Right cardiac atrium (tissue), 5 donors: ENCODE measurements at places on chromosomes 6 and 20. TPM values are rescaled to one million over a fixed set of nuclear protein-coding genes. Genes with fewer than 3 reads are reported as not detected.

DNA sequence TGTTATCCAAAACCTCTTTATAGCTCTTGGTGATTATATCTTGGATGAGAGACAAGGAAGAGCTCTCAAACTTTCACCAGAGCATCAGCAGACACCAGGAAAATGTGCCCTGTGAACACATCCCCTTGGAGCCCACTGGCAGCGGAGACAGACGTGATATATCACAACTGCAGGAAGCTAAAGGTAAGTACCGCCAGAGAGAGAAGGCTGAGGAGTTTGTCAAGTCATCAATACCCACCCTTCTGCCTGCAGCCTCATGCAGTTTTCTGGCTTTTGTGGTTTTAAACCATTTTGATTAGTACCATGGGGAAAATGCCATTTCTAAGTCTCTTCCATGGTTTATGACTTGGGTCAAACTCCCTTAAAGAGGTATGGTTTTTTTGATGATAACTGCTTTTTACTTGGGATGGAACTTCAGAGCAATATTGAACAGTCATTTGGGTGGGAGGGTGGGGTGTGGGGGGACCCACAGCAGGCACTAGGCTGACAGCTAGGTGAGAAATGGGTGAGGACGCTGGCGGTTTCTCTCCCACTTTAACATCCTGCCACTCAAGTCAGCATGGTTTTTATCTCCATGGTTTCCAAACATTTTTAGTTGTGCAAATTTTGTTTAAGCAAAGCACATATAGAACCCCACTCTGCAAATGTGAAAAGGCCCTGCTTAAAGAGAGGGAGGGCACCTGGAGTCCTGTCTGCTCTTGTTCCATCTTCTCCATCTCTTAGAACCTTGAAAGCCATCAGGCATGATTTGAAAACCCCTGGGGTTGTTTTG is 108.4 kb downstream of the SCML4 start:
- DNase-seq, result no peak

DNA sequence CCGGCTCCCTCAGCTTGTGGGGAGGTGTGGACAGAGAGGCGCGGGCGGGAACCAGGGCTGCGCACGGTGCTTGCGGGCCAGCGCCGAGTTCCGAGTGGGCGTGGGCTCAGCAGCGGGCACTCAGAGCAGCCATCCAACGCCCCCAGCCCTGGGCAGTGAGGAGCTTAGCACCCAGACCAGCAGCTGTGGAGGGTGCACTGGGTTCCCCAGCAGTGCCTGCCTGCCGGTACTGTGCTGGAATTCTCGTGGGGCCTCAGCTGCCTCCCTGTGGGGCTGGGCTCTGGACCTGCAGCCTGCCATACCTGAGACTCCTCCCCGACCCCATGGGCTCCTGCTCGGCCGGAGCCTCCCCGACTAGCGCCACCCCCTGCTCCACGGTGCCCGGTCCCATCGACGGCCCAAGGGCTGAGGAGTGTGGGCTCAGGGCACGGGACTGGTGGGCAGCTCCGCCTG is 92.7 kb downstream of the MANEA start:
- no peak for DNase-seq

DNA sequence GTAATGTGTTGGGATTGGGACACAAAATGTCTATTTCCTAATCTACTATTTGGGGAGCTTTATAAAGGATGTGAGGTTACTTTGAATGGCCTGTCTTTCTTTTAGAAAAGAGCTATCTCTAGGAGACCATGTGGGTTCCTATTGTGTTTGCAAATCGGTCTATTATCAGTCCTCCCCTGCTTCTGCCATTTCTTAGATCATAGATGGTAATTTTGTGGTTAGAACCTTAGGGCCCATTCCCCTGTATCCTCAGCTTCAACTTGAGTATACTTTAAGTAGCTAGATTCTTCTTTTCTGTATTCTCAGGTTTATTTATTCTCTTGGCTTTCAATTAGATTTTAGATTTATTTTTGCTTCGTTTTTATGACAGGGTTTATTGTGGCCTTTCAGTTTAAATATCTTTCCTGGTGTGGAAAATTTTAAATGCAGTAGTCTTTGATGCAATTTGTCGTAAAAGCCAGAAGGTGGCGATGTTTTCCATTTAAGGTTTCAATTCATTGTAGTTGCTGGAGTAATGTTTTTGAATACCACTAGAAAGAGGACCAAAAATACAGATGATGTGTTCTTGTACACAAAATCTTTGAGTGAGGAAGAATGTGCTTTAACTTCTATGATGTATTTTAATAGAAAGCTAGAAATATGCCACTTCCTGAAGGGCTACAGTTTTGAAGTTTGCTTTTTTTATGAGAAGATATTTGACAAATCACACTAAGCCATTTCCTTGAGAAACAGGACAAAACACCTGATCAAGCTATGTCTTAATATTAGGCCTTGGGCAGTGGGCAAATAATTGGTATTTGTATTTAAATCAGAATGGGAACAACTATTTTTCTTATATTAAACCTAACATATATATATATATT is 20.3 kb downstream of the TBPL1 start:
- no peak for DNase-seq

GRCh38 chr6:101770116-101770515 is 376.6 kb downstream of the GRIK2 start:
- DNase-seq, result no peak

DNA sequence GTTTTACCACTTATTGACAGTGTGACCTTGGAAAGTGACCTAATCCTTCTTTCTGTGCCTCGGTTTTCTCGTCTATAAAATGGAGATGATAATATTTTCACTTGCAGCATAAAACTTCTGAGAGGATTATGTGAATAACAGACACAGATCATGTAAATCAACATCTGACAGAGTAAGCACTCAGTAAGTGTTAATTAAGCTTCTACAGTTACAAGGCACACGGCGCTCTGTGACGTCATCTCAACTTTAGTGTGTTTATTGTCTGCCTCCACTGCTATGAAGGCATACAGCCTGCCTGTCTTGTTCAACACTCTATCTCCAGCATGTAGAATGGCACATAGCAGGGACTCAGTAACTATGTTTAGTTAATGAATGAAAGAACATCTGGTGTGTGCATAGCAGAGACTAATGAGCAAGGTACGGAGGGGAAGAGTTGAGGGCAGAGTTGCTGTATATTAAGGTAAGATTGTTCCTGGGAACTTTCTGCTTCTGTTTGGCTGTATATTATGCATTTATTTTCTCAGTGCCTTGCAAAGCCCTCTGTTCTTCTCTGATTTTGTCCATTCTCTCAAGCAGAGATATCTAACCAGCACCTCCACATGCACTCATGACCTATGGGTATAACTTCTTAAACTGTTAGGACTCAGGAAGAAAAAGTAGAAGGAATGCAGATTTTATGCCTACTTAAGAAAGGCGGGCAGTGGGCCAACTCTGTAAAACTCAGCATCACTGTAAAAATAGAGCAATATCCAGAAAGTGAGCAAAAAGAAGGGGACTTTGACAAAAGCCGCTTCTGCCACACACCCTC is 66.4 kb upstream of the STMND1 start:
- no peak for DNase-seq

DNA sequence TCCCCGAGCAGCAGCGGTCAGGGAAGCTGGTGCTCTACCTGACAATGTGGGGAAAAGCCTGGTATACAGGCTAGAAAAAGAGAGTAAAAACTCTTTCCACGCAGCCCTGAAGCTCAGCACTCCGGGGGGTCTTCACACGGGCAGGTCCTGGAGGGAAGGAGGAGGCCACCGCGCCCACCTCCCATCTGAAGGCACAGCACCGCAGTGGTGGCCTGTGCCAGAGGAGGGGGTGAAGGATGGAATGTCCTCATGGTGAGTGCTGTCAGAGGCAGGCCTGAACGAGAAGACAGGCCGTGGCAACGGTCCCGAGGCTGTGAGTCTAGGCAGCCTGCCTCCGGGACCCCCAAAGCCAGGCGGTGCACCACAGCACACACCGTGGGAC is 5.8 kb downstream of the SLC2A4RG start:
- no peak for DNase-seq

DNA sequence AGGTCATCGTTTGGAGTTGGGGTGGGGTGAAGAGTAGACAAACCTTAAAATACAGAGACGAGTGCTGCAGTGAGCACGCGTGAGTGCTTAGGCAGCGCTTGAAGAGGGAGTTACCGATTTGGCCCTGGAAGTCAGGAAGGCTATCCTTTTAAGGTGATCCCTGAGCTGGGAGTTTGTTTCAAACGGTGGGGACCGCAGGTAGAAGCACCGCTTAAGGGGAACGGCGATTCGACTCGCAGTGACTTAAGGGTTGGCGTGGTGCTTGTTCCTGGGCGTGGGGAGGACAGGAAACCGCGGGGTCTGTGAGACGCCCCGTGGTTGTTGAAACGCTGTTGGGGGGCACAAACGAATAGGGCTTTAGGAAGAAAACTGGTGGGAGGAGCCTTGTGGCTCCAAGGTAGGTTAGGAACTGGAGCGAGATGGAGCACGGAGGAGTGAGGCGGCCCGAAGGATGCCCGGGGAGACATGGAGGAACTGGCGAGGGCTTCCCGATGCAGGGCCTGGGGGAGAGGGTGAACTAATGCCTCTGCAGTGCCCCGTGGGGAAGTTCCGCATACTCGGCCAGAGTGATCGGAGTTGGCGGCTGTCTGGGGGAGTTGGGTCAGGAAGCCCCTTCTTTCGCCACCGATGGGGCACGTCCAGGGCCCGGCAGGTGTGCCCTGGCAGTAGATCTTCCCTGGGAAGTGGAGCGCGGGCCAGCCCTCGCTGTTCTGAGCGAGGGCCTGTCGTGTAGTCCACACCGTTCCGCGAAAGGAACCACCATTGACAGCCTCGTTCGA is 1.3 kb upstream of the CDYL start:
- DNase-seq, result peak; percentile 44

GRCh38 chr6:144148886-144149285 is 1.4 kb upstream of the STX11 start:
- no peak for DNase-seq

- DNase-seq, result no peak
Measured at GRCh38 chr6:4860387-4860786, 84.2 kb downstream of the CDYL start.

DNA sequence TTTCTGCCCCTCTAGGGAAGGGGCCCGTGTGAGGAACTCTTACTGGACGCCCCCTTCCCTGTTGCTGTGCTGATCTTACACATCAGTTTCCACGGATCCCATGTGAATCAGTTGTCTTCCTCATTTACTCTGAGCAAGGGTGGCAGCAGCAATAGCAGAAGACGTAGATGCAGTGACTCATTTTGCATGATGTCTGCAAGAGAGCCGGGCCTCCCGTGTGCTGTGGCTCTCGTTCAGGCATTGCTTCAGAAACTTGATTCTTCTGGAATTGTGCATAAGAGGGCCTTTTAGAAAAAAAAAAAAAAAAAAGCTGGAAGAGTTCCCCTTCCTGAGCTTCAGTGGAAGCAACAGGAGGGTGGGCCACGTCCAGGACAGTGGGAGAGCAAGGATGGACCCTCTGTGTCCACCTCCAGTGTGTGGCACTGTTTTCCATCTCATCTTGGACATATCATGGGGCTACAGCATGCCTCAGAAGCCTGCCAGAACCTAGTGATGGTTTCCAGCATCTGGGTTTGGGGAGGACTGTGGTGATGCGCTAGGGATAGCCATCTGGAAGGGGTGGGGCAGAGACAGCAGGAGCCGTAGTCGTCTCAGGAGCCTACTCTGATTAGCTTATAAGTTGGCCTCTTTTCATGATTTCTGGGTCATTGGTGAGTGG is 62.1 kb downstream of the FOXO3 start:
- DNase-seq, result peak; percentile 70

GRCh38 chr6:151100326-151100725 is 139.4 kb upstream of the AKAP12 start:
- no peak for DNase-seq

- DNase-seq, result no peak
Measured at GRCh38 chr6:43952746-43953145, 174.5 kb downstream of the MRPL14 start.

DNA sequence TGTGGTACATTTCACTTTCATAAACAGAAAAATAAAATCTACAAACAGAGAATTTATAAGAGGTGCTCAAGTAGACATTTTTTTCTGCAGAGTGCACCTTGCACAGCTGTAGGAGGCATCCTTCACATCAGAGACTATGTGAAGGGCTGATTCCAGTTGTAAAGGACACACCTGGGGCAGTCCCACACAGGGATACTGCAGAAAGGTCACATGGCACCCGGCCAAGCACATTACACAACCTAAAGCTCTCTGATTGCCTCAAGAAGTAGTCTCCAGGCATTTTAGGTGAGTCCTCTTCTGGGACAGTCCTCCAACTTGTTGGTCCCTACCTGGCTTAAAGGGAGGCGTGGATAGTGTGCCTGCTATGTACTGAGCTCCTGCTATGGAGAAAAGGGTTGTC is 502.9 kb upstream of the NOX3 start:
- DNase-seq, result no peak

GRCh38 chr20:37627060-37627766 is 66.6 kb upstream of the CTNNBL1 start:
- peak; percentile 81 for DNase-seq

- no peak for DNase-seq
Measured at GRCh38 chr6:137697267-137697938, 169.7 kb upstream of the TNFAIP3 start.

DNA sequence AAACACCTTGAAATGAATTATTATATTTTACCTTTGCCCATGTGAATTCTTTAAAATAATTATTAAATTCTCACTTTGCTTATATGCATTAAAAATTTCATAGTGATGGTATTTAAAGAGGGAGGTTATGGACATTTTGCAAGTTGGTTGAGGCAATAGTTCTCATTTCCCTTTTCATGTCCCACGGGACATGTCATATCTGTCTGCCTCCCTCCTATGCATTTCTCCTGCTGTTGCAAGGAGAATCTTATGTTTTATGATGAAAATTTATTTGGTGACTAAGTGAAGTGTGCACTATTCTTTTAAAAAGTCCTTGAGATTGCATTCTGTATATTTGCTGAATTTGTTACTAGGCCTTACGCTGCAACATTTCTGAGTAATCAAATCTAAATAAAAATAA is 67.2 kb downstream of the UTRN start:
- DNase-seq, result no peak

GRCh38 chr20:38889792-38890496 is 36.3 kb upstream of the FAM83D start:
- DNase-seq, result no peak

- no peak for DNase-seq
Measured at GRCh38 chr20:326645-327185, 1.4 kb downstream of the SOX12 start.

DNA sequence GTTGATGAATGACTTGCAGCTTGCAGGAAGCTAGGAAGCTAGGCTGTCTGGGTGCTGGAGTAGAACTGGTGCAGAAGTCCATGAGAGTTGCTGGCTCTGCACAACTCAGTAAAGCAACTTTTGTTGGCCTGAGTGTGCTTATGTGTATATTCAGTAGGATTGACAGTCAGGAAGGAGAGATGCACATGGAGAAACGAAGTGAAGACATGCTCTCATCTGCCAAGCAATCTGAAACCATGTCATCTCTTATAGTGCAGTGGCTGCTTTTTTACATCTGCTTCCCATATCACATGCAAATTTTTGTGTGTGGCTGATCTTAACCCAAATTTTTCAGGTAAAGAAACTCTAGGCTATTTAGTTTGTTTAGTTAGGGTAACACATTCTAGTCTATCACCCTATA is 252.4 kb upstream of the HS3ST5 start:
- DNase-seq, result no peak

GRCh38 chr6:117512056-117512828 is 29.8 kb downstream of the DCBLD1 start:
- no peak for DNase-seq

The DST gene
- 270 TPM for total RNA-seq

The GPSM3 gene
- 5.9 TPM for total RNA-seq

The SMIM26 gene
- total RNA-seq, result 96.9 TPM

The PTCRA gene
- total RNA-seq, result not detected

The TPBG gene
- total RNA-seq, result 5.1 TPM

The ARMH2 gene
- not detected for total RNA-seq

The ADGRF1 gene
- total RNA-seq, result not detected

The SNAP25 gene
- total RNA-seq, result 9.0 TPM

The MROH8 gene
- 6.9 TPM for total RNA-seq

The KIF25 gene
- not detected for total RNA-seq

The TCF15 gene
- 4.0 TPM for total RNA-seq
